ENCODE measurements at places on chromosomes 5 and 9.

DNA sequence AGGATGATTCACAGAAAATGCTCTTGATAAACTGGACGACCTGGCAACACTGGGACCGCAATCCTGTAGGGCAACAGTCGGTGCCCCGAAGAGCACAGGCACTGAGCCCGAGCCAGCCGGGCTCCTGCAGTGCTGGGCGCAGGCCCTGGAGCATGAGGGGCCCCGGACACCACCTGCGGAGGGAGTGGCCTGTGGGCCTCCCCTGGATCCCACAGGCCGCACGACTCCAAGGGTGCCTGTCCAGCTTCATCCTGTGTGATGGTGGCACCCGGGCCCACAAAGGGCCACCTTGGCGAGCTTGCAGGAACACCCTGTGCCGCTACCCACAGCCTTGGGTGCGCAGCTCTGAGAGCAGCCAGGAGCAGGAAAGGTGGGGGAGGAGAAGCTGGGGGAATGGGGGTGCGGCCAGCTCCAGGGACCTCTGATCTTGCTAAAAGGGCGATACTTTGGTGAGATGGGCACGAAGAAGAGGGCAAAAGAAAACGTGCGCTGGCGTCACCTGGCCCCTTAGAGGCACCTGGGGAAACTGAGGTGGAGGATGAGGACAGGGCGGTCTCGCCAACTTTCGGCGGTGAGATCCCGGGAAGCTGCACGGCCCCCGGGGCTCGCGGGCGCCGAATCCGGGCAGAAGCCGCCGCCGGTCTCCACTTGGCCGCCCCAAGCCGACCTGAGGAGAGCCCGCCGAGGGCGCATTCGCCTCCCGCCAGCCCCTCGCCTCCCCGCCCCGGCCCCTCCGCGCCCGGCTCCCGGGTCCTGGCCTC lies 722 bp downstream of the TBC1D9B start:
- H3K27ac ChIP-seq, result peak overlapping the region; percentile 41
- no peaks in the 10 kb centered on the region for H3K27me3 ChIP-seq
- H3K36me3 ChIP-seq, result peaks cover 2% of the 10 kb centered on the region
- H3K4me3 ChIP-seq, result peak overlapping the region; percentile 55
- no peak for DNase-seq

DNA sequence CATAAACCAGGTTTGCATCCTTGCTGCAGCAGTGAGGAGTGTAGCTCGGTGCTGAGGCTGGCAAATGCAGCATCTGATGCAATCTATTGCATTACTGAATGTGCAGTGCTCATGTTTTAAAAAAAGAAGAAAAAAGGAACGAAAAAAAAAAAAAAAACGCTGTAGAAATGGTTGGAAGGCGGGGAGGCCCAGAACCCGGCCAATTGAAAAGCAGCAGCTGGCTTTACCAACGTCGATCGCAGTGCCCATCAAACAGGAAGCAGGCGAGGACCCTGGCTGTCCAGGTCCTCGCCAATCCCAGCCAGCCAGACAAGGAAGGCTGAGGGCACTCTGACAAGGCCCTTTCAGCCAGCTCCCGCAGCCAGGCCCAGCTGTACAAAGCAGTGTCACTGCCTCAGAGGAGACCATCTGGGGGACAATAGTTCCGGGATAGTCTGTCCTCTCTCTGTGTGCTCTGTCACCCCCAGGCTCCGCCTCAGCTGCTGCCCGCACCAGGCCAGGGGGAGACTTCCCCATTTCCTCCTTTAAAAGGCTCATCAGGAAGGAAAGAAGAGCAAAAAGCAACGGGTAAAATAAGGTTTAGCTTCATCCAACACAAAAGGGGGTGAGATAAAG lies 21.8 kb upstream of the CPEB4 start:
- no peak for DNase-seq
- no peak overlapping the region for H3K4me3 ChIP-seq
- no peaks in the 10 kb centered on the region for H3K36me3 ChIP-seq
- H3K27me3 ChIP-seq, result no peaks in the 10 kb centered on the region
- H3K4me1 ChIP-seq, result no peaks in the 10 kb centered on the region

- no peaks in the 10 kb centered on the region for H3K27me3 ChIP-seq
- no peaks in the 10 kb centered on the region for H3K36me3 ChIP-seq
- no peak overlapping the region for H3K4me3 ChIP-seq
- DNase-seq, result no peak
- no peak overlapping the region for H3K27ac ChIP-seq
Observed at GRCh38 chr9:137009217-137009616, 12.8 kb upstream of the CLIC3 start.

GRCh38 chr9:88799541-88800328 lies 191.5 kb upstream of the S1PR3 start:
- H3K36me3 ChIP-seq, result no peaks in the 10 kb centered on the region
- H3K27ac ChIP-seq, result no peak overlapping the region
- DNase-seq, result no peak
- no peak overlapping the region for H3K4me3 ChIP-seq

DNA sequence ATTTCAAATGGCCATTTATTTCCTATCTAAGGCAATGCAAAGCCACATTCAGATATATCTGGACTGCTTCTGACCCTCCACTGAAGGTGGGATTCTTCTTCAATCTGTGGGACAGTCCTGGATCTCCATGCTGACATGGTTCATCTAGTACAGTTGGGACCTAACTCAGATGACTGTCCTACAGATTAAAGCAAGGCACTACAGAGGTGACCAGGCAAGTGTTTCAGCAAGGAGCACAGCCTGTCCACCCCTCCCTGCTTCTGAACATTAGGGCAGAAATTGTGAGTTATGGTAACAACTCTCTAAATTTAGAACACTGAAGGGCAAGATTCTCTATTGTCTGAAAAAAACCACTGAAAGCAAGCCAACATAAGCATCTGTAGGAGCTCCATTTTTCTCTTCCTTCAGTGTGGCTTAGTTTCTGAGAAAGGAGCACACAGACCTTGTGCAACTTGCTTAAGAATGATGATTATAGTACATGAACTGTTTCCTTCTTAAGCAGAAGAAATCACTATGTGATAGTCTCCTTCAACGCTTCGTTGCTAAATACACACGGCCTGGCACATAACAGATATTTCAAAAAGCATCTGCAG lies 62.9 kb upstream of the BARX1 start:
- H3K4me3 ChIP-seq, result no peak overlapping the region
- no peak overlapping the region for H3K27ac ChIP-seq
- no peaks in the 10 kb centered on the region for H3K4me1 ChIP-seq
- H3K36me3 ChIP-seq, result no peaks in the 10 kb centered on the region
- no peaks in the 10 kb centered on the region for H3K27me3 ChIP-seq

GRCh38 chr5:106894964-106895363 lies 775.8 kb downstream of the EFNA5 start:
- H3K4me1 ChIP-seq, result no peaks in the 10 kb centered on the region
- H3K36me3 ChIP-seq, result no peaks in the 10 kb centered on the region
- H3K27ac ChIP-seq, result no peak overlapping the region
- no peaks in the 10 kb centered on the region for H3K27me3 ChIP-seq
- no peak for DNase-seq

DNA sequence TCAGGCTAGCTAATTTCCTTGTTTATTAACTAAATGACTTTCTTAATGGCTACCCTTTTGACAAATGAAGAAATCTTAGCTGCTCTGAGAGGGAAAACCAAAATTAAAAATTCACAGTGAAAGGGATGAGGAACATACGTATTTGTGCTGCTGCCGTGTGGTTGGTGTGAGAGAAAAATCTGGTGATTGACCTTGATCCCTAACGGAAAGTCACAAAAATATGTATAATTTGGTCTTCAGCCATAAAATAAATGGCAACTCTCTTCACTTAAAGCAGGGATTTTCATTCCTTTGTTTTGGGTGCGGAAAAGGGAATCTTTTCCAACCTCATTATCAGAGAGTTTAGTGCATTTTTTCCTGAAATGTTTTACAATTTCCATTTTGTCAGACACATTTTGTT lies 40.4 kb downstream of the PAM start:
- no peaks in the 10 kb centered on the region for H3K36me3 ChIP-seq
- H3K4me3 ChIP-seq, result no peak overlapping the region
- peaks cover 4% of the 10 kb centered on the region for H3K4me1 ChIP-seq
- no peaks in the 10 kb centered on the region for H3K27me3 ChIP-seq

DNA sequence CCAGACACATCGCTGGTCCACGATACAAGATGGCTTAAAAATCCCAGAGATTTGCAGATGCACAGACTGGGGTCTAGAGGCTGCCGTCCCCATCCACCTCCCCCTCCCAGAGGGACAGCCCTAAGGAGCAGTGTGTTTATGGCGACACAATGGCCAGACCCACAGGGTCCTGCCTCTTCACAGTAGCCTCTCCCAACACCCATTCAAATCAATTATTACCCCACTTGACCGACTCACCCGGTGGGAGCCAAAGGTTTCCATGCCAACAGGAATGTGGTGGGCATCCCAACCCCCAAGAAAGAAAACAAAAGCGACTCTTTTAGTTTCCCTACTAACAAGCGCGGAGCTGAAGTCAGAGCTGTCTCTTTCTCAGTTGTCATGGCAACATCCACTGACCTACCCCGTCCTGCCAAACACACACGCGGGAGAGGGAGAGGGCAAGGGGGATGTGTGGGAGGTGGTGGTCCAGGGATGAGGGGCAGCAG lies 209.0 kb downstream of the TTLL11 start:
- no peaks in the 10 kb centered on the region for H3K36me3 ChIP-seq
- no peaks in the 10 kb centered on the region for H3K4me1 ChIP-seq
- no peak overlapping the region for H3K4me3 ChIP-seq
- no peak for DNase-seq
- no peaks in the 10 kb centered on the region for H3K27me3 ChIP-seq
- no peak overlapping the region for H3K27ac ChIP-seq

DNA sequence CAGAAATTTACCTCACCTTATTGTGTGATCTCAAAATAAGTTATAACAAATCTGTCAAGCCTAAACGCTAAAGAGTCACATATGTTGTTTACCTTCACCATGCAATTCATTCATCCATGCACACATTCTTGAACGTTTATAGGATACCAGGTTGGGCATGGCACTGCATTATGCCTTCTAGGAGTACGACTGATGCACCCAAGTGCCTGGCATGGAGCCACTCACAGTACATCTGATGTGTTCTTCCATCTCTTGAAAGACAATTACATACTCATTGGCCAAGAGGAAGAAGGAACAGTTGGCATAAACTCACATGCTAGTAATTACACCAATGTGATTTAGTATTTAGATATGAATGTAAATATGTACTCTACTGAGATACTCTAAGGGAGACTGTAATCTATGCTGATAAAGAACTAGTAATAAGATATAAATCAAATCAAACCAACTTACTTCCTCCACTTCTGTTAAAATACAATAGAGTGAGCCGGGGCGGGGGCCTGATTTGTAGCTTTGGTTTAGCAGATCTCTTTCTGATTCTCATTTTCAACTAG lies 90.7 kb downstream of the LPAR1 start:
- H3K4me1 ChIP-seq, result no peaks in the 10 kb centered on the region
- H3K27ac ChIP-seq, result no peak overlapping the region
- peaks cover 2% of the 10 kb centered on the region for H3K27me3 ChIP-seq
- H3K36me3 ChIP-seq, result no peaks in the 10 kb centered on the region
- no peak overlapping the region for H3K4me3 ChIP-seq

- no peaks in the 10 kb centered on the region for H3K27me3 ChIP-seq
- no peaks in the 10 kb centered on the region for H3K4me1 ChIP-seq
- no peak for DNase-seq
- no peaks in the 10 kb centered on the region for H3K36me3 ChIP-seq
- H3K27ac ChIP-seq, result no peak overlapping the region
Observed at GRCh38 chr9:105507096-105507790, 50.7 kb upstream of the FKTN start.

GRCh38 chr5:160466889-160467554 lies 45.4 kb downstream of the PTTG1 start:
- H3K4me3 ChIP-seq, result peak overlapping the region; percentile 45
- H3K4me1 ChIP-seq, result peaks cover 41% of the 10 kb centered on the region
- no peaks in the 10 kb centered on the region for H3K27me3 ChIP-seq
- H3K27ac ChIP-seq, result peak overlapping the region; percentile 77
- H3K36me3 ChIP-seq, result no peaks in the 10 kb centered on the region
- DNase-seq, result no peak

GRCh38 chr9:6902423-6902822 lies 144.7 kb downstream of the KDM4C start:
- H3K27ac ChIP-seq, result no peak overlapping the region
- peaks cover 2% of the 10 kb centered on the region for H3K4me1 ChIP-seq
- no peaks in the 10 kb centered on the region for H3K27me3 ChIP-seq
- H3K36me3 ChIP-seq, result no peaks in the 10 kb centered on the region

DNA sequence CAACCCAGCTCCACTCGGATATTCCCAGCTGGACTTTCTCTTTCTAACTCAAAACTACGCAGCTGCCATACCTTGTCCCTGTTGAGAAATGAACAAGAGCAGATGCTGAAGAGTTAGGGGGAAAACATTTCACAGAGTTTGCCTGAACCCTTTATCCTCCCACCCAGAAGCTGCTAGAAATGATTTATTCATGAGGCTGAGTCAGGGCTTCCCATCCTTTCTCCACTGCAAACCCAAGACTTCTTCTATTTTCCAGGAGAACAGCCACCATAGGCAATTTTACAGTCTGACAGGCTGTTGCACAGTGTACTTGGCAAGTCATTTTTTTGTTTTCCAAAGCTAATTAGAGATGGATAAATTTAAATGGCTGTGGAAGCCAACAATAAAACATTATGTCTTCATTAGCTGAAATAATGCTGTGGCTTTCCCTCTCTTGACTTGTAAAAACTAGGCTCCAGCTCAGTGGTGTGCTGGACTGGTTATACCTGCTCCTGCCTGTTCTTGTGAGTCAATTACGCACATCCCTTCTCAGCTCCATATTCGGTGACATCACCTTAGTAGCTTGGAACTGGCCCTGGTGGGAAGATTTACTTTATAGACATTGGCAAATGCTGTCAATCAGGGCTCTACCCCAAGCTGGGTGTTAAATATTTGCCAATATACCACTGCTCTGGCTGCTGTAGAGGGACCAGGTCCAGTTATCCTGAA lies 71.9 kb downstream of the KIF4B start:
- H3K27ac ChIP-seq, result no peak overlapping the region
- H3K27me3 ChIP-seq, result no peaks in the 10 kb centered on the region
- no peaks in the 10 kb centered on the region for H3K4me1 ChIP-seq
- DNase-seq, result no peak
- no peaks in the 10 kb centered on the region for H3K36me3 ChIP-seq

GRCh38 chr5:123125962-123126732 lies 37.1 kb downstream of the PRDM6 start:
- no peak overlapping the region for H3K27ac ChIP-seq
- H3K4me3 ChIP-seq, result no peak overlapping the region
- H3K27me3 ChIP-seq, result no peaks in the 10 kb centered on the region
- no peaks in the 10 kb centered on the region for H3K4me1 ChIP-seq
- DNase-seq, result no peak
- no peaks in the 10 kb centered on the region for H3K36me3 ChIP-seq

GRCh38 chr9:130789747-130790672 lies 45.0 kb upstream of the ABL1 start:
- no peaks in the 10 kb centered on the region for H3K4me1 ChIP-seq
- no peaks in the 10 kb centered on the region for H3K27me3 ChIP-seq
- H3K27ac ChIP-seq, result no peak overlapping the region
- H3K4me3 ChIP-seq, result no peak overlapping the region
